ENCODE measurements at places on chromosomes 5 and 9.
A peak's percentile ranks its signal among the peaks of the same experiment; 100 is the strongest.

- no peak for DNase-seq
Measured at GRCh38 chr5:41924526-41924871, 582 bp upstream of the FBXO4 start.

DNA sequence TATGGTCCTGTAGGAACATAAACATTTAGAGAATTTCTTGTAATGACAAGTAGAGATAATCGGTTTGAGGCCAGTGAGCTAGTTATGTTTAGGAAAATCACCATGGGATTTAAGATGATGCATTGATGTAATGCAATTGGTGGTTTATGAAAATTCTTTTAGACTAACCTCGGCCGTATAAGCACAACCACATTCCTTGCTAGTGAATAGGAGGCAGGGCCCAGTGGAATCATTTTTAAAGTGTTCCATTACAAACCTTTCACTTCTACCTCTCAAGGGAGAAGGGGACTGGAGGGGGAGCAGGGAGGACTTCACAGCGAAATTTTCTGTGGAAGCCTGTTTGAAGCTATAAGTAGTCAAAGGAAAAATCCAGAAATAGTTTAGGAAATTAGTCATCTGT, 71.8 kb upstream of the NFIL3 start:
- DNase-seq = no peak

GRCh38 chr9:137793196-137793841, 84.3 kb upstream of the CACNA1B start:
- no peak for DNase-seq

DNA sequence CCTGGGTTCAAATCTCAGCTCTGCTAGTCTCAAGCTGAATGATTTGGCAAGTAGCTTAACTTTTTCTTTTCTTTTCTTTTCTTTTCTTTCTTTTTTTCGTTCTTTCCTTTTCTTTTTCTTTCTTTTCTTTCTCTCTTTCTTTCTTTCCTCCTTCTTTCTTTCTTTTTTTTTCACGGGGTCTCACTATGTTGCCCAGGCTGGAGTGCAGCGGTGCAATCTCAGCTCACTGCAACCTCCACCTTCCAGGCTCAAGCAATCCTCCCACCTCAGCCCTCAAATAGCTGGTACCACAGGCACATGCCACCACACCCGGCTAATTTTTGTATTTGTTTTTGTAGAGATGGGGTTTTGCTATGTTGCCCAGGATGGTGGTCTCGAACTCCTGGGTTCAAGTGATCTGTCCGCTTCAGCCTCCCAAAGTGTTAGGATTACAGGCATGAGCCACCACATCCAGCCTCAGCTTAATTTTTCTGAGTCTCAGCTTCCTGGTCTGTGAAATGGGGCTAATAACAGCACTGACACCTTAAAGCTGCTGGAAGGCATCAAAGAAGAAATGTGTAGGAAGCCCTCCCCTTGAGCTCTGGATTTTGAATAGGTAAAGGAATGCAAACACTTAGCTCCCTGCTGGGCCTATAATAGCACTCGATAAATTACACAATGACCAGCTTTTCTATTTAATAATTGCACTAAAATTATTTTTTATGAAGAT, 17.5 kb upstream of the PPARGC1B start:
- DNase-seq = no peak

DNA sequence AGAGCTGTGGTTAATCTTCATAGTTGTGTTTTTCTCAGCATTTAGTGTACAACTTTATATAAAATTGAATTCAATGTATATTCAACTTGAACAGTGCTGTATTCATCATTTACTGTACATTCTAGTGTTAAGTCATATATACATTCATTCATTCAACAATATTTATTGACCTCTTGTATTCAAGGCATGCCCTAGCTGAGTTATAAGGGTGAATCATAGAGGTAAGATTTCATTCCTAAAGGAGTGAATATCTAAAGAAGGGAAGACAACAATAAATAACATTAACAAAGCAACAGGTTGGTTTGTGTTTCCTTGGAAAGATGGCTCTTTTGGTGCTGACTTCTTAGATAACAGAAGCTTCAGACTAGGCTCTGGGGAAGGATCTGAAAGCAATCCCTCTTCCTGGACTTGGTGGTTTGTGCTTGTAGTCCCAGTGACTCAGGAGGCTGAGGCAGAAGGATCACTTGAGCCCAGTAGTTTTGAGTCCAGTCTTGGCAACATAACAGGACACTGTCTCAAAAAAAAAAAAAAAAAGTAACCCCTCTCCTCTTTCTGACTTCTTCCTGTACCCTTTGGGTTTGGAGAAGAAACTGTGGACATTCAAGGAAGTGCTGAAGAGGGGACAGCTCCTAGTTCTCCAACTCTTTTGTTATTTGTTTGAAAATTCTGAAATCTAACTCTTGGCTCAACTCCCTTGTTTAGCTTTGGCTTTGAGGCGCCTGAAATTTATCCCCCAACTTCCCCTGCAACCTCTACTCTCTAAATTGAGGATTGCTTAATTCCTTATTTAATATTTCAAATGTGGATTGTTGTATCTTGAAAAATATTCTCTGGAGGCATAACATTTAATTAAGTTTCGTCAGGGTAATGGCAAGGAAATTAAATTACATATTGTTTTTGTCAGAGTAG, 80.2 kb downstream of the OSTF1 start:
- DNase-seq = no peak

GRCh38 chr5:3931976-3932375, 336.3 kb downstream of the IRX1 start:
- no peak for DNase-seq

DNA sequence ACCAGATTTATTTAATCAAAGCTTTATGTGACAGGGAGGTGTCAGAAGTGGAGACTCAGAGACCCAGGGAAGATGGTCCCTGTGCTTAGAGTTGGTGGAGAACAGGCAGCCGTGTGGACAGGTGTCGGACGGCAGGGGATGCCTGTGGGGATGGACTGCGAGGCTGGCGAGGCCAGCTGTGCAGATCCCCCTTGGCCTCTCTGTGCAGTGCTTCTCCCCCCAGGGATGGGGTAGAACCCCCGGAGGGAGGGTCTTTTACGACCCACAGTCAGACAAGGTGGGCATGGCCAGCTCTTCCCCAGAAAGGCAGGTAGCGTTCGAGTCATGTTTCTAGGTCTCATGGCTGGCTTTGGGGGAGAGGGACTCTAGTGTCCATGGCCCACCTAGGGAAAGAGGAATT, 4.7 kb upstream of the SLC2A6 start:
- DNase-seq = no peak

DNA sequence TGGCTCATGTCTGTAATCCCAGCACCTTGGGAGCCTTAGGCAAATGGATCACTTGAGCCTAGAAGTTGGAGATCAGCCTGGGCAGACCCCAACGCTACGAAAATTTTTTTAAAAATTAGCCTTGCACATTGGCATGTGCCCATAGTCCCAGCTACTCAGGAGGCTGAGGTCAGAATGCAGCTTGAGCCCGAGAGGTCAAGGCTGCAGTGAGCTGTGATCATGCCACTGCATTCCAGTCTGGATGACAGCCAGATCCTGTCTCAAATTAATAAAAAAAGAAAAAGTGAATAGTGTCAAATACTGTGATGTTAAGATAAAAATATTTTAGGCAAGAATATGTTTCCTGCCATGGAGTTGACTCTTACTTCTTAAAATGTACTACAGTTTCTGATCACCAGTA, 5.3 kb downstream of the FBN2 start:
- DNase-seq = no peak

DNA sequence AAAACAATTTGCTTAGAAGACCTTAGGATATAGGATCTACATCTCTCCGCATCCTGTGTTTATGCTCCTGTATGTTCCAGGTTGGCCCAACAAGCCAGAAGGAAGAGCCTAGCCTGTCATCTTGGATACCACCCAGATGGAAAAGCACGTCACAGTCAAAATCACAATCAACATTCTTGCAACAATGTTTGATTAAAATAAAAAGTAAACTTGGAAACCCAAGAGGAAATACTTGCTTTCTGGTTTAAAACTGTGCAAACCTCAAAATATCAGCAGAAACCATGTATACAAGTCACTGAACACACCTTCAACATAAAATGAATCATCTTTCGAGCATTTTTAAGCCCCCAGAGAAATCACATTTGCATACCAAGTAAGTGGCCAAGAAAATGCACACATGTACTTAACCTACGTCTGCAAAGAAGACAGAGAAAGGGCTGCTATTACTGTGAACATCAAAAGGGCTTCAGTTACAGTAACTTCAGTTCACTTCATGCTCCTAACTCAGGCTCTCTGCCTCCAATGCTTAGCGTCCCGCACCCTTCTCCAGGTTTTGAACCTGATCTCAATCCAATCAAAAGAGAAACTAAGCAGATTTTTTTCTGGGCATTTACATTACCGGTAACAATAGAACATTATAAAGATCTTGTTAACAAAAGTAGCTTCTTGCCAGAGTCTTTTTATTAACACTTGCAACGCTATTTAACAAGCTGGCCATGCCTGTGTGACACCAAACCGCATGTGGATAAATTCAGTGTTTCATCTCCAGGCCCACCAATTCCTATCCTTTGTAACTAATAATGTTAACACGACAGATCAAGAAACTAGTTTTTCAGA, 1.3 kb downstream of the ENC1 start:
- DNase-seq = peak; percentile 19

- DNase-seq = no peak
Measured at GRCh38 chr5:54885636-54886035, 99.8 kb downstream of the ESM1 start.

DNA sequence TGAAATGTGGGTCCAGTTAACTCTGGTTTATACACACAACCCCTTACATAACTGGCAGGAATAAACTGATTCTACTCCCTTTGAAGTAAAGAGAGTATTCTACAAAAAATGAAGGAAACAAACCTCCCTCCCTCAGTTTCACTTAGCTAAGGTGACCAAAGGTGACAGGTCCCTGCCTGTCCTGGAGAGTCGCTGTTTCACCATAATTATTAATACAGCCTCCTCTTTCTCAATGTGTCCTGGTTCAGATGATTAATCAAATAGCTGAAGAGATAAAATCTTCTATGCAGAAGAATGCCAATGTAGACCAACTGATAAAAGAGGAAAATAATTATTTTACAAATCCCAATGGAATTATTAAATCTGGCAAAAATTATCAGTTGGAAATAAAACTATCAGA, 163.7 kb upstream of the GNA14 start:
- no peak for DNase-seq

- no peak for DNase-seq
Measured at GRCh38 chr9:80555782-80556325, 984.1 kb downstream of the TLE4 start.

- DNase-seq = no peak
Measured at GRCh38 chr5:112036206-112036605, 279.2 kb upstream of the NREP start.

DNA sequence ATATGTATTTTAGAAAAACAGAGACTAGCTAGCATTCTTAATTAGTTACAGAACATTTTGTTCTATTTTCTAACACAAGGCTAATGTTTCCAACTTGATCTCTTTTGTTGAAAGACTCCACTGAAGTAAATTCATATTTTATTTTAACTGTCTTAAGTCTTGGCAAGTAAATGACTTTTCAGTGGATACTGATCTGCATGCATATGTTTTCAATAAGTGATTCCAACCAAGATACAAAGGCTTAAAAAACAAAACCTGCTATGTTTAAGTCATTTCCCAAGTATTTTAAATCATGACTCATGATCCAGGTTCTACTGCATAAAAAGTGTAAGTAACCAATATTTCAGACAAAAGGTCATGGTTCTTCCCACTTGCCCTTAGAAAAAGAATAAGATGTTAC, 5.7 kb downstream of the CDO1 start:
- no peak for DNase-seq

- DNase-seq = no peak
Measured at GRCh38 chr9:127543973-127544533, 68.0 kb upstream of the STXBP1 start.

DNA sequence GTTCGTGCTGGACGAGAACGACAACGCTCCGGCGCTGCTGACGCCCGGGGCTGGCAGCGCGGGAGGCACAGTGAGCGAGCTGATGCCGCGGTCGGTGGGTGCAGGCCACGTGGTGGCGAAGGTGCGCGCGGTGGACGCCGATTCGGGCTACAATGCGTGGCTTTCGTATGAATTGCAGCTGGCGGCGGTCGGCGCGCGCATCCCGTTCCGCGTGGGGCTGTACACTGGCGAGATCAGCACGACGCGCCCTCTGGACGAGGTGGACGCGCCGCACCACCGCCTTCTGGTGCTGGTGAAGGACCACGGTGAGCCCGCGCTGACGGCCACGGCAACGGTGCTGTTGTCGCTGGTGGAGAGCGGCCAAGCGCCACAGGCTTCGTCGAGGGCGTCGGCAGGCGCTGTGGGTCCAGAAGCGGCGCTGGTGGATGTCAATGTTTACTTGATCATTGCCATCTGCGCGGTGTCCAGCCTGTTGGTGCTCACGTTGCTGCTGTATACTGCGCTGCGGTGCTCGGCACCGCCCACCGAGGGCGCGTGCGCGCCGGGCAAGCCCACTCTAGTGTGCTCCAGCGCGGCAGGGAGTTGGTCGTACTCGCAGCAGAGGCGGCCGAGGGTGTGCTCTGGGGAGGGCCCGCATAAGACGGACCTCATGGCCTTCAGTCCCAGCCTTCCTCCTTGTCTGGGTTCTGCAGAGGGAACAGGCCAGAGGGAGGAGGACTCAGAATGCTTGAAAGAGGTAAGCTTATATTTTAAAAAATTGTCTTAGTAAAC, 2.2 kb downstream of the PCDHA13 start:
- no peak for DNase-seq

- DNase-seq = no peak
Measured at GRCh38 chr5:58024151-58024550, 435.7 kb downstream of the PLK2 start.

- peak; percentile 35 for DNase-seq
Measured at GRCh38 chr5:62791059-62791458, 212.4 kb downstream of the LRRC70 start.

- DNase-seq = no peak
Measured at GRCh38 chr5:43649256-43649655, 46.3 kb downstream of the NNT start.

DNA sequence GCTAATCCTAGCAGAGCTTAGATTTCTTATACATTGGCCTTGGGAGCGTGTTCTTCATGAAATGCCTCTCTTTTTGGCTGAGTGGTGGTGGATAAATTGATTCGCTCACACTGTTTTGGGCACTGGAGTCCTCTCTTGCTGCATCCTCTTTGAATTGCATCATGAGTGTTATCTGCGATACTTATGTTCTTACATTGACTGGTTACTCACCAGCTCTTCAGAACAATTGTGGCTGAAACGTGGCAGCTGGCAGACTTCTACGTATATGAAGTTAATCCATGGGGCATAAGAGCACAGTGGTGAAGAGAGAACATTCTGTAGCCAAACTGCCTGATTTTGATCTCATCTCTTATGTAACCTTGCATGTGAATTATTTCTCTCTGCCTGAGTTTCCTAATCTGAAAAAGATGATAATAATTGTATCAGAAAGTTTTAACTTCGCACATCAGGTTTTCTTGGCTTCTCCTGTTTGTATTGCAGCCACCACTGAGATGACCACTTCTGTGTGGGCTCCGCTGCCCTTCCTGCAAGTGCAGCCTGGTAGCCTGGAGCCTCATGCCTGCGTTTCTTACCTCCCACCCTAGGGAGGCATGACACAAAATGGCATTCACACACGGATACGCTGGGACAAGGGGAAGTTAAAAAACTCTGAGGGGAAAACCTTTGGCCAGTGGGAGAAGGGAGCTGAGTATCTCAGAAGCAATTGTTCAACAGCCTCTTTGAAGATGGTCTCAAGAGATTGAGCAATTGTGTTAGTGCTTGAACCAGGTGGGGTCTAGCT, 295.2 kb downstream of the ARHGAP26 start:
- no peak for DNase-seq

- no peak for DNase-seq
Measured at GRCh38 chr5:111232311-111233051, 8.3 kb downstream of the CAMK4 start.

Measured in NCI-H1417 (cell line).